NCI-H2081 (cell line): ENCODE measurements at places on chromosomes 7 and 10.

DNA sequence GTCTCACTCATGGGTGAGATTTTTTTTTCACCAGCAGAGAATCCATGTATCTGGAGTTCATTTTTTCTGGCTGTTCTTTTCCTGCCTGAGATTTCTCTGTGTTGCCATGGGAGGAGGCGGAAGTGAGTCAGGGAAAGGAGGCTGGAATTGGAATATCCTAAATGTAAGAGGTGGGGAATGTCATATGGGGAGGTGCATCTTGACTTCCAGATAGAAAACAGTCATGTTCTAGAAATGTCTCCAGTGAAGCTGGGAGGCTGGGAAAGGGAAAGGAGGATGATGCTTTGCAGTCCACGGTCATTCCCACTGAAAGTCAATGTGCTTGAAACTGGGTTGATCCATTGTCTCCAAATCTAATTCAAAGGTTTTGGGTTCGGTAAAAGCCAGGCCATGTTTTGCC, 39.7 kb upstream of the HPS1 start:
- DNase-seq, result no peak

GRCh38 chr10:47165711-47166404, 134.1 kb upstream of the GDF10 start:
- DNase-seq, result no peak

- DNase-seq, result no peak
Measured at GRCh38 chr10:13844651-13845050, 257.9 kb downstream of the PRPF18 start.

DNA sequence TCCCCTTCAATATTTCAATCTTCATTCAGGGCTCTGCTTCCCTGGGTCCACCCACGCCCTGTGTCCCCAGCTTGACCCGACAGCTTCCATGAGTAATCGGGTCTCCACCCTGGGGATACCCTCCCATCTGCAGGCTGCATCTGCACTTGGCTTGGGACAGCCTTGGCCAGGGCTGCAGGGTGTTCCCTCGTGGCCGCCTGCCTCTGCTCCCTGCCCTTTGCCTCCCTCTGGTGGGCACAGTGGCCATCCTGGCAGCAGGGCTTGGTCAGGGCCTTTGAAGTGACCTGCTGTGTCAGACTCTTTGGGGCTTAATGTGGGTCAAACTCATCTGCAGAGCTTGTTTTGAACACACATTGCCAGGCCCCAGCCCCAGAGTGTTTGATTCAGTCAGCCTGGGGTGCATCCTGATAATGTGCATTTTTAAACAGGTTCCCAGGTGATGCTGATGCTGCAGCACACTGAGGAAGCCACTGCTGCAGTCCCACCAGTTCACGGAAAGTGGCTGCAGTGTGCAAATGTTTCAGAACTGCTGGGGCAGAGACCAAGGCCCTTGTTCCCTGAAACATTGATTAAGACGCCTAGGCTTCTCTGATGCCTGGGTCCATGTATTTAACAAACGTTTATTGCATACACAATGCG, 80.7 kb upstream of the SEC61G start:
- DNase-seq, result no peak

DNA sequence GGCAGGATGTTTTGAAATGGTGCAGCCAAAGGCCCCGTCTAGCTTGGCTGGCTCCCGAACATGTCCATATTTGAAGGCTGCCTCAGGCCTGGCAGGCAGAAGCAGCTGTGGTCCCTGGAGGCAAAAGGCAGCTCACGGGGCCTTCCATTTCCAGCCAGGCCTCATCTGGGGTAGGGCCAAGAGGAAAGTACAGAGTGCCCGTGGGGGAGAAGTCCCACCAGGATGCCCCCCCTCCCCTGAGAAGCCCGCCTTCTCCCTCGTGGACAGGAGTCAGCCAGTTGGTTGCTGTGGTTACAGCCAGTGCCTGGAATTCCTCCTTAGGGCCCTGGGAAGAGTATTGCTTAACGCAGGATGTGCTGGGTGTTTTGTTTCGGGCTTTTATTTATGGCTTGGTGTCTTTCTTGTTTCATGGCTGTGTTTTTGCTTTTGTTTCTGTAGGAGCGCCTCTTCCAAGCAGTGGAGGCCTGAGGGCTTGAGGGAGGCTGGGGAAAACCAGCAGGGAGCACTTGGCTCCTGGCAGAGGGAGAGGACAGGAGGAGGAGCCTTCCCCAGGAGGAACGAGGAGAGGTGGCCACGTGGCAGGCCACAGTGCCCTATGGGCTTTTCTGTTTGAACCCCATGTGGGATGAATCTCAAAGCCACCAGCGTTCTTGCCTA, 45.4 kb downstream of the CHST3 start:
- DNase-seq, result peak; percentile 12

GRCh38 chr7:13282377-13282980, 595.0 kb downstream of the ARL4A start:
- DNase-seq, result peak; percentile 33

DNA sequence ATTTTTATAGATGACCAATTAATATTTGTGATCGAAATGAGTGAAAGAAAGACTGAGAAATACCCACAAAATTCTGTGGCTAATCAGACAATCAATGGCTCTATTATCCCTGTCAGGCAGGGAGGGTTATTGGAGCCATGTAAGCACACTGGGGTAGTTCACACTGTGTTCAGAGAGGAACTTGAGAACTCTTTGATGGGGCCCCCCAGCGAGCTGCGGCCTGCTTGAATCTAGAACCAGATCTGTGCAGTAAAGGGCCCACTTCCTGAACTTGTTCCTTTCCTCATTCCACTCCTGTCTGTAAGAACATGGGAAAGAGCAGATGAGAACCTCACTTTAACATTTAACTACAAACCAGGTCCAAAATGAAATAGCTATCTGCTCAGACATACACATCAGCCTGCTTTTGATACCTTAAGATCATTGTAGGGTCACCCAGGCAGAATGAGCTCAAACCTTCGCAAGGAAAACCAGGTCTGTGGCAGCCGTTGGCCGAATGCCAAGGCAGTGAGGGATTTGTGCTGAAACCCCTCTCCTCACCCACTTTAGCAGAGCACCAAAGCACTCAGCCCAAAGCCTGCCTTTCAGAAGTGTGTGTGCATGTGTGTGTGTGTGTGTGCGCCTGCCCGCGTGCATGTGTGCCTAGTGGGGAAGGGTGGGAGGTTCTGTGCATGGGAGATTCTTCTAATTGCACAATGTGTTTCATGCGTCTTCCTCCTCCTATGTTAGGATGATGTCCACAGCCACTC, 365.6 kb upstream of the MGMT start:
- no peak for DNase-seq

DNA sequence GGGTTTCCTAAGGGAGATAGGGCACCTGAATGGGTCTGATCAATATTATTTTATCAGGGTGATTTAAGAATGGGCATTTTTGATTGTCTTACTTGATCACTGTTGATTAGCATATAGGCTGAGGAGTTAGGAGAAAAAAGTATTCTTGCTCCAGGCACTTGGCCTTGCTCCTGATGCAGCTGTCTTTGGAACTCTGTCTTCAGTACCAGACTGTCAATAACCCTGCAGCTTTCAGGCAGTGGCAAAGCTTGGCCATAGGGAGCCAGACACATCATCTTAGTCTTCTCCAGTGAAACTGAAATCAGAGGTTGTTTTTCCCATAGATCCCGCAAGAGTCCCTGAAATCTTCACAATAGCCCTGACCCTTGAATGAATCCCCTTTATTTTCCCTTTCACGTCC, 47.2 kb downstream of the EXOC4 start:
- DNase-seq, result no peak

DNA sequence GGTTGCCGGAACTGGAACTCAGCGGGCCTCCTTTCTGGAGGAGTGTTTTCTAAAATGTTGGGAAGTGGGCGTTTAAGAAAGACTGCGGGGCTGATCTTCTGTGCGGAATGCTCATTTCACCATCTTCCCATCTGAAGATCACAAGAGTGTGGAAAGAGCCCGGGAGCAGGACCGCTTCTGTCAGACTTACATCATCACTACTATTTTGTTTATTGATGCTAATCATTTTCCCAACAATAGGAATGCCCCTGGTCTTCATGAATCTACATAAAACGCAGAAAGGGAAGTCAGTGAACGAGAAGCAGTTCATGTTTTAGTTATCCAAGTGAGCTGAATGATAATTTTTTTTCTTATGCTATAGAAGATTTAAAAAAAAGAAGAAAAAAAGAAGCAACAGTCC, 447.8 kb upstream of the MKI67 start:
- no peak for DNase-seq

DNA sequence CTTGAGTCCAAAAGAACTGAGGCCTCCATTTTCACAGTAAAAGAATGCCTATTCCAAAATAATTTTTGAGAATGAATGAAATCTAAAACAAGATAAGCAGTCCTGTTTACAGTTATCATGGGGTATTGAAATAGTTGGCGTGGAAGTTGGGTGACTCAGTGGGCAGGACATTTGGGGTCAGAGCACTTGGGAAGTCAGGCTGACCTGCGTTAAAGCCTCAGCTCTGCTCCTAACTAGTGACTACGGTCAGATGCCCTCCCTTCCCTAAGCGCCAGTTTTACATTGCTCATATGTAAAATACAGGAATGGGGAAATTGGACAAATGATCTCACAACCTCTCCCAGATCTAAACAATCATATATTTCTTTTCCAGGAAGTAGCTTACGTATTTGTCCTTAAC, 2.3 kb upstream of the PAPSS2 start:
- DNase-seq, result no peak

GRCh38 chr10:125094806-125095205, 65.6 kb downstream of the CTBP2 start:
- DNase-seq, result no peak

DNA sequence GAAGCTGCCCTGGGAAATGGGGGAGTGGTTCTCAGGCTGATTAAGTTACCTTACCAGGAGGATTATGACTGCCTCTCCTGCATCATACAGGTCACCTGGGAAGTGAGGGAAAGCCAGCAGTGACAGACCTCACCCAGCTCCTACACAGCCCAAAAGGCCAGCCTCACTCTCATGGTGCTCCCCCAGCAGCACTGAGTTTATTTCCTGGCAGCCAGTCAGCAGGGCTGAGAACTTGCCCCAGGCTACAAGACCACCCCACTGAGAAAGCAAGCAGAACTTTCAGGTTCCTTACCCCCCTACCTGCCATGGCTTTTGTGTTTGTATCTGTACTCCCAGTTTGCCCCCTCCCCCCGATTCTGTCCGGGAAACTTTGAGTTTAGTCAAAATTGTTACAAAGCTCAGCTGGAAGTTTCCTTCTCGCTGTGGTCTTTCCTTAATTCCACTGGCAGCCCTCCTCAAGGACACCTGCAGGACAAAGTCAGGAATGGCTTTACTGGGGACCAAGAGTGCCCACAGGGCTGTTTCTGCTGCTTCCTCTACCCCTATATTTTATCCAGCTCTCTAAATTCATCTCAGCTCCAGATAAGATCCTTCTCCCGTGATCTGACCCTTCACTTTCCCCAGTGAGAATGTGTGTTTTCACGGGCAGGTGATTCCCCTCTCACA, 649.8 kb upstream of the MBL2 start:
- DNase-seq, result no peak

DNA sequence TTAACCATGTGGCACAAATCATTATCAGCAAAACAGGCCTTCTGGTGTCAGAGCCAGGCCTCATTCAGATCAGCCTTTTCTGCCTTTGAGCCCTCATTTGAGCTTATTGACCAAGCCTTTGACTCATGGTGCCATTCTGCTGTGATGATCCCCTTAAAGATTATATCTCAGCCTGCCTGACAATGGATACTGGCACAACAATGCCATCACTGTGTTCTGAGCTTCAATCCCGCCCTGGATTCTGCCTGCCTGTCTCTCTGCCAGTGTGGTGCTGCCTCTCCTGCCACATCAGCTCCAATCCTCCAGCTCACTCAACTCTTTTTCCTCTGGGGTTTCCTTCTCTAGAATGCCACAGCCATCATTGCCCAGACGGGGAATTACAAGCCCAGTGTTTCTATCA, 52.6 kb downstream of the SRI start:
- no peak for DNase-seq

GRCh38 chr10:47214520-47214919, 85.5 kb upstream of the GDF10 start:
- no peak for DNase-seq

DNA sequence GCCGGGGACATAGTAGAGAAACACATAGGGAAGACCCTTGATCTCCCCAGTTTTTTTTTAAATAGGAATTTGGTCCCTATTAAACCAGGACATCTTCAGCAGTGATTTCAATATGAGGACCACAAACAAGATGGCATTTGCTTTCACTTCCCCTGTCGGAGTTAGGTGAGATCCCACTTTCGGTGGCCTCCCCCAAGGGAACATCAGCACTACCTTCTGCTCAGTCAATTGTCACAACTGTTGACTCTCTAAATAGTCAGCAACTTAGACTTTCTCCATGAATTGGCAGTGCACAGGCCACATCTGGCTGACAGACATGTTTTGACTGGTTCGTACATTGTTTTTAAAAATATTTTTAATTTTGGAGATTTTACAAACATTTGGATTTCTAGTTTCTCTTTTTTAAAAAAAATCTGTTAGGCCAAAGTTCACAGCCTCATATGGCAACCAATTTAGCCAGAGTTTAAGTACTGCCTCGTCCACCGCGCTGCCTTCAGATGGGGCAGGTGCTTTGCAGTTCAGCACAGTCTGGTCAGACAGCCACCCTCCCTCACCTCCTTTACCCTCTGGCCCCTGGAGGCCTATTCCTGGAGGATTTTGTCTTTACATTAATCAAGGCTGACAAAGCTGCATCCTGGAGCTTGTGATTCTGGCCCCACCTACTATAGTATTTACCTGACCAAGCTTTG, 139.2 kb upstream of the PRR15 start:
- no peak for DNase-seq

DNA sequence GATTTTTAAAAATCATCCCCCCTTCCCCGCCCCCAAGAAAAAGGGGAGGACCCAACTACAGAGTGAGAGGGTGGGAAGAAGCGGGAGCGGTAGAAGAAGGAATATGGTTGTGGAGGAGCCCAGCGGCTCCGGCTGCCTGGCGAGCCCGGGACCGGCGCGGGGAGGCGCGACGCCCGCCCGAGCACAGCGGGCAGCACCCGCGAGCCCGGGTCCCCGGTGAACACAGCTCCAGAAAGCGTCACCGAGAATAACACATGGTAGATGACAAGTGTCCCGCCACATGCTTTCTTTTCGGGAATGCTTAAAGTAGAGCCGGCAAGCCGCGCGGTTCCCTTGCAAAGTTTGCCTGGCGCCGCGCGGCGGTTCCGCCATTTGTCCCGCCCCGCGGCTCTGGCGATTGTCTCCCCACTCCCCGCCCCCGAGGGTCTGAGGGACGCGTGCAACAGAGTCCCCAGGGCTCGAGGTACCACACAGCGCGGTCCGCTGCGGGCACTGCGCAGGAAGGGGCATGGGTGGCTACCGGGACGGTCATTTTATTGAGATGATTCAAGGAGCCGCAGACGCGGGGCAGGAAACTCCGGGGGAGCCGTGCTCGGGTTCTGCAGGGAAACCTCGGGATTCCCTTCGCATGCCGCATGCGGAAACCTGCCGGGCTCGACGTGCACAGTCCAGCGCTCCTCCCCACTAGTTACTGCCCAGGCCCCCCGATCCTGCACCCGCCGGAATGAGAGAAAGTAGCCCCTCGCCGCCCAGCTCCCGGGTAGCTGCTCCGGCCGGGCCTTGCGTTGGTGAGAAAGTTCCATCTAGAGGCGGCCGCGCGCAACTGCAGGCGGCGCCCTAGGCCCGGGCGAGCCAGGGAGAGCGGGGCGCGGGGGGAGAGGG, 781 bp upstream of the GRM8 start:
- peak; percentile 79 for DNase-seq

GRCh38 chr7:125926621-125927020, 997.0 kb upstream of the POT1 start:
- no peak for DNase-seq

GRCh38 chr7:127759945-127760421, 108.0 kb downstream of the SND1 start:
- DNase-seq, result no peak
